Kidney capillary endothelial cell (primary cell): ENCODE measurements at places on chromosomes 4 and X.

DNA sequence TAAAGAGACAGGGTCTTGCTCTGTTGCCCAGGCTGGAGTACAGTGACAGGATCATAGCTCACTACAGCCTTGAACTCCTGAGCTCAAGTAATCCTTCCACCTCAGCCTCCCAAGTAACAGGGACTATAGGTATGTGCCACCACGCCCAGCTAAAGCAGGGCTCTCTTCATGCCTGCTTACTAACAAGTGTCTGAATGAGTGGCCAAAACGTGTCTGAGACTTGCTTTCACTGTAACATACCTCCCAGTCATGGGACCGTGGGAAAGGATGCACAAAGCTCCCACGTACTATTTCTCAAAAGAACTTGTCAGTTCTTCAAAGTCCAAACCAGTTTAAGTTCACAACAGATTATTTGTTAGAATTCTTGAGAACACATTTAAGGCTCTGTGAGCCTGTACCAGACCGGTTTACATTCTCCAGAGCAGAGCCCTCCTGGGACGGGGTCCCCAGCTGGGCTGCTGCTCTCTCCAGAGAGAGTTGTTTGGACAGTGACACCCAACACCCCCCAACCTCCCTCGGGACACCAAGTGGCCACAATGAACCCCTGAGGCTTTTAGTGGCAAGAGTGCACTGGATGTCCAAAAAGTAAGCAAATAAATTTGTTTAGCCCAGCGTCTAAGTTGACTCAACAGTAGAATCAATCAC, 24.1 kb downstream of the SH3KBP1 start:
- DNase-seq, result no peak

DNA sequence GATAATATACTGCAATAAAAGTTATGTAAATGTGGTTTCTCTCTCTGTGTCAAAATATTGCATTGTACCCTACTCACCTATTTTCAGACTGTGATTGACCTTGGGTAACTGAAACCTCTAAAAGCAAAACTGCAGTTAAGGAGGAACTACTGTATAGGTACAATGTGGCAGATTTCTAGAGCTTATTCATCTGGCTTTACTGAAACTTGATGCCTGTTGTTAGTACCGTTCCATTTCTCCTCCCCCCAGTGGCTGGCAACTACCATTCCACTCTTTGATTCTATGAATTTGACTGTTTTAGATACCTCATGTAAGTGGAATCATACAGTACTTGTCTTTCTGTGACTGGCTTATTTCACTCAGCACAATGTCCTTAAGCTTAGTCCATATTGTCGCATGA, 61.9 kb downstream of the HOPX start:
- DNase-seq, result no peak

- peak; percentile 85 for DNase-seq
Observed at GRCh38 chrX:45715748-45716147, 515.1 kb upstream of the DIPK2B start.

- no peak for DNase-seq
Observed at GRCh38 chr4:94370533-94371254, 28.1 kb upstream of the HPGDS start.

DNA sequence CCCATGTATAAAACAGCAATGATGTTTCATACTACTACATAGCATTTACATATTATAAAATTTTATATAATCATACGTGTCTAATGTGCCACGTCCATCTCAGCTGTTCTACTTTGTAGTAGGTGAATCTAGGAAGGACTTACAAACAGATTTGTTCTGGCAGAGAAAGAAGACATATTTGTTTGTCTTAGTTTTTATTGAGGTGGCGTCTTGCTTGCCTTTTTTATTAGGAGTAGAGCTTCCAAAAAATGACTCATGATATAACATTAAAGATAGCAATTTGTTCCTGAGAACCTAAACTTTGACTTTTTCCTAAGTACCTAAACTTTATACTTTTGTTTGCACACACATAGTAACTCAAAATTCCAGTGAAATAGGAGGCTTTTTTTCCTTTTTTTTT, 64.6 kb downstream of the CLDN22 start:
- DNase-seq, result no peak

GRCh38 chr4:165738571-165738970, 134.5 kb upstream of the TLL1 start:
- no peak for DNase-seq

GRCh38 chr4:7980036-7980435, 40.4 kb upstream of the AFAP1 start:
- no peak for DNase-seq

GRCh38 chr4:105276361-105277104, 129.9 kb downstream of the TET2 start:
- no peak for DNase-seq

DNA sequence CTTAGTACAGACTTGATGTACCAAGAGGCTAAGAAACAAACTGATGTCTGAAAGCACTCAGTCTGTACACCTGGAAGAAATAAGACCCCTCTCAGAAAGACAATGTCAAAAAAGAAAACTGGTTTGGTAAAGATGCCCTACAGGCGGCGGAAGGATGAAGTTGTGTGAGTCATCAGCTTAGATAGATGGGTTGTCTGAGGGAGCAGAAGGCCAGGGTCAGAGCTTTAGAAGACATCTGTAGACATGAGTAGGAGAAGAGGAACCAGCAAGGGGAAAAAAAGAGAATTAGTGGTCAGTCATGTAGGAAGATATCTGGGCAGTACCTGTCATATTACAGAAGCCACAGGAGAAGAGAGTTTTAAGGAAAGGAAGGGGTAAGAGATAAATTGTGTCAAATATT, 8.3 kb downstream of the SRPX2 start:
- no peak for DNase-seq

GRCh38 chr4:152448038-152448707, 87.7 kb downstream of the FBXW7 start:
- no peak for DNase-seq

GRCh38 chrX:68571610-68572311, 72.9 kb downstream of the YIPF6 start:
- peak; percentile 65 for DNase-seq

GRCh38 chr4:25874655-25875054, 11.9 kb upstream of the SEL1L3 start:
- DNase-seq, result no peak

- no peak for DNase-seq
Observed at GRCh38 chr4:147629783-147630730, 12.9 kb downstream of the TMEM184C start.

DNA sequence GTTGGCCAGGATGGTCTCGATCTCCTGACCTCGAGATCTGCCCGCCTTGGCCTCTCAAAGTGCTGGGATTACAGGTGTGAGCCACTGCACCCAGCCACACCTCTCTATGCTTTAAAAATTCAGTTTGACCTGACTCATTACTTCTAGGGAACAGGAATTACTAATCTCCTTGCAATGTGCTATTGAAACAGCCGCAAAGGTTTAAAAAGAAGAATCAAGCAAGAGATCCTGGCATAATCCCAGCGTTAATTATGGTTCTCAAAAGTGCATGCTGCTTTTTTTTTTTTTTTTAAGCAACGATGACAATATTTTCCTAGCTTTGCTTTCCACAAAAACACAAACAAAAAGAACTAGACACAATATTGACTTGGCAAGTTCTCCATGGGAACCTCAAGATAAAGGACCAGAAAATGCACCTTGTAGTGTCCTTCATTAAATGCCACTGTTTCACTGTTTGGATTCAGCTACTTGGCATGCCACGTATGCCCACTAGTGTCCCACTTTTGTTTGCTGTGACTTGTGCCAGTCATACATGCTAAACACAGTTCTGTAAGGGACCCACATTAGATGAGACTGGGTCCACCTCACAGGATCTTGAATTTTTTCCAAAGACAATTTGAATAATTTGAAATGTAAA, 112.6 kb upstream of the PPARGC1A start:
- DNase-seq, result no peak

GRCh38 chrX:16076834-16077233, 46.5 kb upstream of the GRPR start:
- DNase-seq, result no peak

DNA sequence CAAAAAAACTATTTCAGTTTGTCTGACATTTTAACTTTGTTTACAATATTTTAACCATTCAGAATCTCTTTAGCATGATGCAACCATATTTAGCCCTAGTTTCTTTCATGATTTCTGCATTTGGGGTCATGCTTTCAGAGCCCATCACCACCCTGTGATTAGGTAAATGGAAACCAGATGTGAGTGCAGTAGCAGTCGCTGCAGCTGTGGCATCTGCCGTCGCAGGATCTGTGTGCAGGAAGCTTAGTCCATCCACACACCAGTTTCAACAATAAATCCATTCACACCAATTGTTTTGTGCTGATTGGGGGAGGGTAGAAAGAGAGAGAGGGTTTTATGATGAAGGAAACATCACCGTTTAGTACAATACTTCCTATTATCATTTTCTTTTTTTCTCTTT, 130.5 kb downstream of the CPEB2 start:
- DNase-seq, result no peak

GRCh38 chr4:6724421-6725111, 8.6 kb downstream of the BLOC1S4 start:
- DNase-seq, result no peak

DNA sequence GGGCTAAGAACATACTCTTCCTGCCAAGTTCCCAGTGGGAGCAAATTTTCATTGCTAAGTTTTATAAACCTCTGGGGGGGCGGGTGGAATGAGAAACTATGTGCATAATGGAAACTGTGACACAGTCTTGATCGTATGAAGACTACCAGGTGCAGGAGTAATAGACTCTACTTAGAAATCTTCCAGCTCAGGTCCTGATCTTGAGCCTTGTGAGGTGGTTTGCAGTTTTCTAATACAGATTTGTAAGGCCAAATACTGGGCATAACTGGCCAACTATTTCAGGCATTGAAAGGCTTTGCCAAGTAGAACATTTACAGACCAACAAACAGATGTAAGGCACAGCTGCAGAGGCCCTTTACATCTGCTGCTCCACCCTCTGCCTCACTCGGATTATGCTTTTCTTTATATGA, 89.7 kb upstream of the CBR4 start:
- no peak for DNase-seq

GRCh38 chrX:46837558-46838485, 979 bp downstream of the RP2 start:
- DNase-seq, result no peak
